ENCODE measurements at places on chromosomes 5 and 9.

DNA sequence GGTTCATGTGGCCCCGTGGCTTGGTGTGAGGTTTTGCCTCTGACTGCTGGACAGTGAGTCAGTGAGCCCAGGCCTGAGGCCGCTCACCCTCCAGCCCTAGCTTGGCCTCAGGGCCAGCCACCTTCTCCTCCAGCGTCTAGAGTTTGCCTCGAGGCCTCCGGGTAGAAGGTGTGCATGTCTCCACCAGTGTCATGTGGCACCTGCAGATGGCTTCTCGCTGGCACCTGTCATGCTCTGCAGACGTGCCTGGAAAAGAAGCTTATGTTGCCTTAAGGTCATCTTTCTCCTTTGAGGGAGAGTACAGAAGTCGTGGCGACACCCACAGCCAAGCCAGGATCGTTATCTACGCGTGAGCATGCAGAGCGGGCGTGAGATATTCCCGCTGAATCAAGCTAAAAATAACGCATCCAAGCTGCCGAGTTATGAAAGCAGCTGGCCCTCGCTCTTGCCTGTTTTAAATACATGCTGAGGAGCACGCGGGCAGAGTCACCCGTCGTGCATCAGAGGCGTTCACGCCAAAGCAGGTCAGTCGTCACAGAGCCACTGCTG is 79.7 kb upstream of the FCN2 start:
- no peak for DNase-seq

GRCh38 chr5:134550271-134551214 is 25.1 kb downstream of the JADE2 start:
- peak; percentile 17 for DNase-seq

GRCh38 chr5:124604419-124604818 is 142.0 kb downstream of the ZNF608 start:
- DNase-seq = no peak

DNA sequence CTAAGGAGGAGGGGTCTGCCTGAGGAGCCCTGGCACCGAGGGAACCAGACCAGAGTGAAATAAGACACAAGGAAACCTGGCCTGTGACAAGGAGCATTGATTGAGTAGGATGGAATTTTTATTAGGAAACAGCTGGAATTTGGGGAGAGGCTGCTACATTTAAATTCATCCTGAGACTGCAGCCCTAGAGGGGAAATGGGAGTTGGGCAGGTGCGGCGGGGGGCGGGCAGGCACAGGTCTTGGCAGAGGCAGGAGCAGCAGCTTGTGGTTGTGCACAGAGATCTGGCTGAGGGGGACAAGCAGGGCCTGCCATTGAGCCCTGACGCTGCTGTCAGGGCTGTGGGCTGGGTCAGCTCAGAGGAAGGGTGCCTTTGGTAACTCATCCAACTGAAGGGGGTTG is 71.6 kb downstream of the PCDH1 start:
- no peak for DNase-seq

- DNase-seq = peak; percentile 74
Observed at GRCh38 chr5:1801222-1801966, at the start of gene NDUFS6. Gene NDUFS6 (plus strand): TSS chr5:1801407. CDS start chr5:1801418, 11 bp downstream.

DNA sequence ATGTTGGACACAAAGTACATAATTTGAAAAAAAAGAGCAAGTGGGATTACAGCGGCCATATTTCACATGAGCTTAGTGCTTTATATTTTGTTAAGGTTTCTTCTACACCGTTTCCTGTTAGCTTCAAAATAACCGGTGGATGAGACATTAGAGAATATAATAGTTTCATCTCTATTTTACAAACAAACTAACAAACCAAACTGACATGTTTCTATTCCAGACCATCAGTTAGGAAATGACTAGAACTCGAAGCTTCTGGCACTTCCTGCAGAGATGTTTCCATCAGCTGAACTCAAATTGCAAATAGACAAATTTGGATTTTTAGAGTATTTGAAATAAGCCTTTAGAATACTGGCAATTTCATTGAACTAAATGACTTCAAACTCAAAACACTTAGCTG is 86.5 kb downstream of the MTRR start:
- no peak for DNase-seq

DNA sequence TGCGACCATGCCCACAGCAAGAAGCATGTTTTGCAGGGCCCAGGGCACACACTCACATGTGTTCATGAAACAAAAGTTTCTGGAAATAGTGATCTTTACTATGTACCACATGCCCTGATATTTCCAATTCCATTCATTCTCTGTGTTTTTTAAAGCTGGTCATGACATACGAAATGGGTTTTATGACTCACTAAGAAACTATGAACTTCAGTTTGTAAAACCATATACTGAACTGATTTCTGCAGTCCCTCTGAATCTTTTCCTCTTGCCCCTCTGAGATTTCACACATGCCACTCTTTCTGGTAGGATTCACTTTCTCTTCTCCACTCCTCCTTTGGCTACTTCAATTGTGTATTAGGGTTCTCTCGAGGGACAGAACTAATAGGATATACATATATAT is 416.1 kb upstream of the TRPC7 start:
- DNase-seq = no peak

DNA sequence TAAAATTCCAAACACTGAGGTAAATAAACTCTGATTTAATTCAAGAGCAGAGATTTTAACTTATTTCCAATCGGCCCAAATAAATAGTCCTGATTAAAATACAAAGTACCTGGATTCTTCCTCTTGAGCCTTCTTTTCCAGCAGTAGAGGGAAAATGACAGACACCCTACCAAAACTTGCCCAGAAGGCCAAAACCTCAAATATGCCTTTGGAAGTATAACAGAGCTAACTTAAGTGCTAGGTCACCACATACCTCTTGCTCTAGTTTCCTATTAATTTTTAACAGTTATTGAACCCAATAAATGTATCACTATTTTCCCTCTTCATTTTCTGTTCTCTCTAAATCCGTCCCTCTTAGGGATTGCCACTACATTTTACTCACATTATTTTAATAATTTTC is 1.4 kb downstream of the BAAT start:
- DNase-seq = no peak

DNA sequence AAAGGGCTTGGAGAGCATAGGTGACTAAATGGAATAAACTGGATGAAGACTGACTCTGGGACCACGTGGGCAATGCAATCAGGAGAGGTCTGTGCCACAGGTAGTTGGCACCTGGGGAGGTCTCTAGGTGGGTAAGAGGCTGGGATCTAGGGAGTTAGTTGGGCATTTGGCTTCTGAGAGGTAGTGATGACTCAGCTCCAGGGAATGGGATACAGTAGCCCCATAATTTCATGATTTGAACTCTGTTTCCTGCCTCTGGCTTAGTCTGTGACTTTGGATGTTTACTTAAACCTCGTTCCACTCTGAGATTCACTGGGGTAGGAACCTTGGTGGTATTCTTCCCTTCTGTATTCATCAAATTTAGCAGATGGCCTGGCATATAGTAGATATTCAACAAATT is 240.8 kb downstream of the KIF4B start:
- no peak for DNase-seq

- no peak for DNase-seq
Observed at GRCh38 chr5:40416098-40416497, 263.6 kb upstream of the PTGER4 start.

GRCh38 chr9:8315211-8315610 is 515.6 kb upstream of the DMAC1 start:
- no peak for DNase-seq

DNA sequence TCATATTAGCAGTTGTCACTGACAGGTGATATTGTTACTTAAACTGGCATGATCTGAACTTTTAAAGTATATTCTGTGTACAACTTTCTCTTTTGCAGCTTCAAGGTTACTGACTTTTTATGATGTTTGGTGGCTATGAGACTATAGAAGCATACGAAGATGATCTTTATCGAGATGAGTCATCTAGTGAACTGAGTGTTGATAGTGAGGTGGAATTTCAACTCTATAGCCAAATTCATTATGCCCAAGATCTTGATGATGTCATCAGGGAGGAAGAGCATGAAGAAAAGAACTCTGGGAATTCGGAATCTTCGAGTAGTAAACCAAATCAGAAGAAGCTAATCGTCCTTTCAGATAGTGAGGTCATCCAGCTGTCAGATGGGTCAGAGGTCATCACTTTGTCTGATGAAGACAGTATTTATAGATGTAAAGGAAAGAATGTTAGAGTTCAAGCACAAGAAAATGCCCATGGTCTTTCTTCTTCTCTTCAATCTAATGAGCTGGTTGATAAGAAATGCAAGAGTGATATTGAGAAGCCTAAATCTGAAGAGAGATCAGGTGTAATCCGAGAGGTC is 5.9 kb downstream of the ZCCHC7 start:
- no peak for DNase-seq

- DNase-seq = no peak
Observed at GRCh38 chr5:74367241-74367733, 273.2 kb downstream of the ENC1 start.

- no peak for DNase-seq
Observed at GRCh38 chr5:171808951-171809350, 23.3 kb downstream of the SMIM23 start.

- no peak for DNase-seq
Observed at GRCh38 chr9:88007291-88007650, 32.9 kb upstream of the CDK20 start.

- no peak for DNase-seq
Observed at GRCh38 chr5:2627867-2628266, 123.6 kb downstream of the IRX2 start.

DNA sequence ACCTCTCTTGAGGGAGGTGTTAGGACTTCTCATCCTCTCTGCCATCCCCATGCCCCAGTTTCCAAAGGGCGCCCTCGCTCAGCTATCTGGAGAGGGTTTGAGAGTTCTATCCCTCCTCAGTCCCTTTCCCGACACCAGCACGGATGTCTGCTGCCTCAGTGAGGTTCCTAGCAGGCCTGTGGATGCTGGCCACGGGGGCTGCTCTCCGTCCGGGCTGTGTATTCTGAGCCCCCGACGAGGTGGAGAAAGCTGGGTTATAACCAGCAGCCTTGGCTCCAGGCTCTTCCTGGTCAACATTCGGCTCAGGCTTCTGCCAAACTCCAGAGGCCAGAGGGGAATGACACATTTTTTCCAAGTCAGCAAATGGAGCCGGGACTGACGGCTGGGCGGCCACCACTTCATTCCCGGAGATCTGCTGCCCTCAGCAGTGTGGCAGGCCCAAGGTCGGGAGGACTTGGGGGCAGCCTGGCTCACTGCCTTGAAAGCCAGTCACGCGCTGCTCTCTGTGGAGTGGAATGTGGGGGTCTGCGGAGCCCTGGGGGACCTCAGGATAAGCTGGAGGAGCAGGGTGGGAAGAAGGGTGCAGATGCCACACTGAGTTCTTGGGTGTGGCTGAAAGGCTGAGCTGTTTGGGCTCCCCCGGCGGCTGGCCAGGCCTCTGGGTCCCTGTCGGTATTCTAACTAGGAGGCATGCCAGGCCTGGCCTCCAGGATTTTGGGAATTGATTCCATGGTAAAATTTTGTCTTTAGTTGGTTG is 27.4 kb downstream of the PTPA start:
- no peak for DNase-seq

- DNase-seq = no peak
Observed at GRCh38 chr9:95197692-95198271, 119.7 kb downstream of the FANCC start.

DNA sequence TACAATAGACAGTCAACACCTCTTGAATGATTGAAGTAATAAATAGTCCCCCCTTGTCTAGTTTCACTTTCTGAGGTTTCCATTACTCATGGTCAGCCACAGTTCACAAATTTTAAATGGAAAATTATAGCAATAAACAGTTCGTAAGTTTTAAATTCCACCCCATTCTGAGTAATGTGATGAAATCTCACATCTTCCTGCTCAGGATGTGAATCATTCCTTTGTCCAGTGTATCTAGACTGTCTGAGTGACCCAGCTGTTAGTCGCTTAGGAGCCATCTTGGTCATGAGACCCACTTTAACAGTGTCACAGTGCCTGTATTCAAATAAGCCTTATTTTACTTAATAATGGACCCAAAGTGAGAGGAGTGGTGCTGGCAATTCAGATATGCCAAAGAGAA is 311.6 kb upstream of the PRR16 start:
- DNase-seq = no peak

DNA sequence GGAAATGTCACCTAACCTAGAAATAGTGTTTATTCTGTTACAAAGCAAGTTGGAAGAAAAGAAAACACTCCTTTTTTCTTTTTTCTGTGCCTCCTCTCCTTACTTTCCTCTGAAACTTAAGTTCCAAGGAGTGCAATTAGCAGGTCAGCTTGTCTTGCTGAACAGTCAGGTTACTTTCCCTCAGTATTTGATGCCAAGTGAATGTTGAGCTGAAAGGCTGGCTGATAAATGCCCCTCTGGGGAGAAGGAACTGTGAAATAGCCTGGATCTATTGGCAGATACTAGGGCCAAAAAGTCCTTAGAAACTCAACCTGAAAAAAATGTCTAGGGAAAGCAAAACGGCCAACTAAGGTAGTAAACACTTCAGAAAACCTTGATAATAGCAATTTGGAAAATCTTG is 43.6 kb downstream of the GRIA1 start:
- DNase-seq = no peak

DNA sequence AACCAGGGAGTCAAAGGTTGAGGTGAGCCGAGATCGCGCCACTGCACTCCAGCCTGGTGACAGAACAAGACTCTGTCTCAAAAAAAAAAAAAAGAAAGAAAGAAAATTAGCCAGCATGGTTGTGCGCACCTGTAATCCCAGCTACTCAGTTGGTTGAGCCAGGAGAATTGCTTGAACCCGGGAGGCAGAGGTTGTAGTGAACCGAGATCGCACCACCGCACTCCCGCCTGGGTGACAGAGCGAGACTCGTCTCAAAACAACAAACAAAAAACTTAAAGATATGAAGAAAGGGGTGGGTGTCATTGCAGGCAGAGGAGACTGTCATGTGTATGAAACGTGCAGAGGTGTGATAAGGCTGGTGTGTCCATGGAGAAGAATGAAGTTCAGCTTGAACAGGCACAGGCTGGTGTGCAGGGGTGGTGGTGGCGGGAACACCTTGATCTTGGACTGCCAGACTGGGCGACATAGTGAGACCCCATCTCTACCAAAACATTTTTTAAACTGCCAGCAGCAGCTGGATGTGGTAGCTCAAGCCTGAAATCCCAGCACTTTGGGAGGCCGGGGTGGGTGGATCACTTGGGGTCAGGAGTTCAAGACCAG is 69.6 kb downstream of the UGCG start:
- DNase-seq = no peak

DNA sequence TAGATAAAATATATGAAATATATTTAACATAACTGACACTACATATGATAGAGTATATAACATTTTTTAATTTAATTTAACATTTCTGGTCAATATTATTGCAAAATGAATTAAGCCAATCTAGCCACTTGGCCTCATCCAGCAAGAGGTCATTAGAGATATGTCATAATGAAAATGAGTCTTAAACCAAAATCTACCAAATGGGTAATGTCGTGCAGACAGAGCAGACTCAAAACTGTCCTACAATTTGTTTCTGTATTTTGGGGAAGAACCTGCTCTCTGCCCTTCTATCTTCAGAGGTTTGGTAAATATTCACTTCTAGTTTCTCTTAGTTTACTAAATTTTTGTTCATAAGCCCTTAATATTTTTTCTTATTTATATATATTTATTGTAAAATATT is 61.4 kb downstream of the ARHGEF28 start:
- no peak for DNase-seq

DNA sequence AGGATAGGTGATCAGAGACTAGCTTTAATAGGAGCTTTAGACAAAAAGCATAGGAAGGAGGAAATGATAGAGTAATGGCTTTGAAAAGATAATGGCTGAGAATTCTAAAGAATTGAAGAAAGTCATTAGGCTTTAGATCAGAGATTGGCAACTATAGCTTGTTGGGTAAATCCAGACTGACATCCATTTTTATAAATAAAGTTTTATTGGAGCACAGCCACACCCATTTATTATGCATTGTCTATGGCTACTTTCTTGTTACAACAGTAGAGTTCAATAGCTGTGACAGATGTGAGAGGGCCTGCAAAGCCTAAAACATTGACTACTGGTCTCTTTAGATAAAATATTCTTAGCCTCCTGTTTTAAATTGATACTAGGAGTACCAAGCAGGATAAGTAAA is 40.7 kb upstream of the FYB1 start:
- no peak for DNase-seq
